ENCODE measurements at places on chromosomes 7 and 10. TPM values are rescaled to one million over a fixed set of nuclear protein-coding genes. Genes with fewer than 3 reads are reported as not detected.

DNA sequence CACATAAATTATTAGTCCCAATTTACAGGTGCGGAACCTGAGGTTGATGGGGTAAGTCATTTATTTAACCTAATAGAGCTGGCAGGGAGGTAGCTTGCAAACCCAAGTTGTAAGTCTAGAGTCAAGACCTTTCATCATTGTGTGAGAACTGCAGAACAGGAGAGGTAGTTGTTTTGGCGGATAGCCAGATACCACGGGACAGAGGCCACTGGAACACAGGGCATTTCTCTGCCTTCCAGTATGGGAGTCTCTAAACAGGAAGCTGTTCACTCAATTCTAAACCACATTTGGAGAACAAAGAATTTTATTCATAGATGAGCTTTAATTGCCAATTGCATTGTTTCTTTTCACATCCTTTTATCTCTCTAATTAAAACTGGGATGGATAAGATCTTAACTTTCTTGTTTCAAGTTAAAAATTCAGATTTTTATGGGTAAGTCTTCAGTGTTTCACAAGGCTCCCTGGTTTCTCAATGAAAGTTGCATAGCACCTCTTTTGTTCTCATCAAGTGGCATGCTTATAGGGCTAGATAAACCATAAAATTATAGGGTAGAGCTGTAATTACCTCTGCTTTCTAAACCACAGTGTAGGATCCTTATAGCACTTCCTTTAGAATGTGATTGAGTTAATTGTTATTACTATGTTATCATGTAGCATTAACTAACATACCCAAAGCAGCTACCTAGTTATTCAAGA, 489.0 kb downstream of the GATA3 start:
- DNase-seq: no peak

DNA sequence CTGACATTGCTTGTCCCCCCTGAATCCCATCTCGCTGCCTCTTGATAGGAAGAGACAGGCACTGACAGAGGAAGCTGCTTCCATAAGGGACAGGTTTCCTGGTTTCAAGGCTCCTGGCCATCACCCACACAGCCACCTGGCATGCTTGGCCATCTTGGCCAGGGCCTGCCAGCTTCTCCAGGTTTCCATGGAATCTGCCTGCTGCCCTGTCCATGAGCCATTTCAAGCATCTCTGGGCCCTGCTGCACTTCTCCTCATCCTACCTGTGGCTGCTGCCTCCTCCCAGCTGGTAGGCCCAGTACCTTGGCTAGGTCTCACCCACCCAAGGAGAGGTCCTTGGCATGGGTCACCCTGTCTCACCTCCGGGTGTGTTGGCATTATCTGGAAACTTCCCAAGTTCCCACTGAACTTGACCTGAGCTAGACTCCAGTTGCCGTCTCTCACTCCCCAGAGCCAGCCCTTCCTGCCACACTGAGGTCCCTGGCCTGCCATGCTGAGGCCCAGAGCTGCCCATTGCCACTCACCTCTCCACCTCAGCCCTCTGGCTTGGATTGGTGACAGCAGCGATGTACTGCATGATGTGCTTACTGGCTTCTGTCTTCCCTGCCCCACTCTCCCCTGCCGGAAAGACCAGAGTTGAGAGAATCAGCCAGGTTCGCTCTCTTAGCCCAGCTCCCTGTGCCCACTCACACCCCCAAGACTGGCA, 2.6 kb downstream of the MYO1G start:
- DNase-seq: no peak

- no peak for DNase-seq
Measured at GRCh38 chr10:97729014-97729413, 7.9 kb upstream of the ZFYVE27 start.

GRCh38 chr7:2019711-2020511, 212.8 kb downstream of the MAD1L1 start:
- DNase-seq: peak; percentile 71

GRCh38 chr10:77417359-77417758, 220.2 kb downstream of the KCNMA1 start:
- no peak for DNase-seq

The TMEM178B gene
- total RNA-seq: 2.2 TPM

The IGF2BP3 gene
- total RNA-seq: 51.3 TPM

- peak; percentile 73 for DNase-seq
Measured at GRCh38 chr7:22860784-22861482, 38.3 kb upstream of the TOMM7 start.

GRCh38 chr7:141416650-141417270, 134.4 kb upstream of the AGK start:
- DNase-seq: no peak

The MBL2 gene
- total RNA-seq: 1.2 TPM

- no peak for DNase-seq
Measured at GRCh38 chr7:1160670-1161021, 650 bp upstream of the ZFAND2A start.

DNA sequence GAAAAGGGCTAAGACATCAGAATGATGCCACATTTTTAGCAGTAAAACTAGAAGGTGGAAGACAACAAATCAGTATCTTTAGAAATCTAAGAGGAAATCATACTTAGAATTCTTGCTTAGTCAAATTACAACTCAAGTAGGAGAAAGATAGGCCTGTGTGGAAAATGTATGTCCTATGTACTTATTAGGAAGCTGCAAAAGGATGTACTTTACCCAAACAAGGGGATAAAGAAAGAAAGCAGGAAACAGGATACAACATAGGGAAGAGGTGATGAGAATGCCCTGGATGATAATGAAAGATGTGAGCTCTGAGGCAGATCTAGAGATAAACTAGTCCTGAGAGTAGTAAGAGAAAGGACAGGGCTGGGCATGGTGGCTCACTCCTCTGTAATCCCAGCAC, 54.9 kb downstream of the RNLS start:
- no peak for DNase-seq

DNA sequence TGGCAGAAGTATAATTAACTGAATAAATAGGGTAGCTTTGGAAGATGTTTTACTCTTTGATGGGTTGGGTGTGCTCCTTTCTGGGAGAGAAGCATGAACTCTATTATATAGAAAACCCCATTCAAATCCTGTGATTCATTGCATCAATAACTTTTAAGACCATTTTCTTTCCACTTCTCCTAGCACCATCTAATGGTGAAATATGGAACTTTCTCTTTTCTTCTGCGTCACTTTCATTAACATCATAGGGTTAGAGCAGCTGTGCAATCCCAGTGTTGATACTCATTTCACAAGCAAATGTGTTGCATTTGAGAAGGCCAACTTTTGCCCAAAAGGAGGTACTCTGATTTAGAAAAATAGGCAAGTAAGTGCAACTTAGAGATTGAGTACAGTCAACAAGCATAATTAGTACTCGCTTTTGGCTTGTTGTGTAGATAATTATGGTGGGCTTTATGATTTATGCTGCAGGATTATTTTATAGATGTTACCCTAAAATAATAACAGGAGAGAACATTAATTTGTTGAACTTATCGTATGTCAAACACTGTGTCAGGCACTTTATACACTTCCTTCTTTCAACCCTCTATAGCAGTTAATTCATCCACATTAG, 92.9 kb downstream of the CPED1 start:
- DNase-seq: peak; percentile 82

GRCh38 chr7:134465491-134465890, 6.6 kb upstream of the AKR1B1 start:
- no peak for DNase-seq

DNA sequence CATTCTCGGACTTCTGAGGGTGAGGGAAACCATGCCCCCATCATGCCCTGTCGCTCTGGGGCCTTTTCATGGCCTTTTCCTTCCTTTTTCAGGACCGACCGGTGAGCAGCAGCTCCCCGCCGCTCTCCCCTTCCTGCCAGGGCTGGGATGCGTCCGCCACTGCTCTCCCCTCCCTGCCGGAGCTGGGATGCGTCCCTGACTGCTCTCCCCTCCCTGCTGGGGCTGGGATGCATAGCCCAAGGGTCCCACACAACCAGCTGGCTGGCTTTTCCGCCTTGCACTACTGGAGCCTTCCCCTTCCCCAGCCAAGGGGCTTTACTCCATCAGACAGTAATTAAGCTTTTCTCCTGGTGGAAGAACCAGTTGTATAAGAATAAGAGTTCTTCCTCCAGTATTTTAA, 129.7 kb upstream of the COBL start:
- DNase-seq: no peak

DNA sequence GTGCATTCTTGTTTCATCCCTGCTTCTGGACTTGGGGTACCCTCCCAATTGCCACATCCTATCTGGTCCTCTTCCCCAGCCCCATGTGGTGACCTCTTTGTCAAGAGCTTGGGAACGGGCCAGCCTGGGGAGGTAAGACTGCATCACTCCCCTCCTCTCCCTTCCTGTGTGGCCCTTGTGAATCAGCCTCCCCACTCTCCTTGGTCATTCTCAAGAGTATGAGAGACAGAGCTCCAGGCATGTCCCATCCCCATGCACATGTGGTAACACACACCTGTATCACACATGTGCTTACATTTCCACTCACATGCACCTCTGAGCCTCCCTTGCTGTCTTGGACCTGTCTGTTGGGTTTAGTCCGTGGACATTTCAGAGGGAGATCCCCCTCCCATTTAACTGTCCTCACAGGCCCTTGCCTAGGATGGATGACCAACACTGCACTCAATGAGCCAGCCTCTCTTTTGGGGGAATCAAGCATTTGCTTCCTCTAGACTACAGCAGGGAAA, 2.6 kb downstream of the MRPL43 start:
- no peak for DNase-seq

DNA sequence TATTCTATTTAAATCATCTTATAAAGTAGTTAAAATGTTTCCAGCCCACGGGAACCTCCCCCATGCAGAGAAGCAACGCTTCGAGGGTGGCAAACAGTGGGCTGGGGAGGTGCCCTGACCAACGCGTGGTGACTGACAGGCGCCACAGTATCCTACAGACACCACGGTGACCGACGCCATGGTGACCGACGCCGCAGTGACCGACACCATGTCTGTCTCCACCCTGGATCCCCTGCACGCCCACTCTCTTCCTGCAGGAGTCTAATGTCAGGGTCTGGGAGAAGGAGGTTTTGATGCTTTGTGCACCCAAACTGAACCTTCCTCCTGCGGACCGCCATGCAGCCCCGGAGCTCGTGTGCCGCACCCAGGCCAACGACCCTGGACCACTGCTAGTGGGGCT, 464.4 kb downstream of the PTPRN2 start:
- no peak for DNase-seq

- no peak for DNase-seq
Measured at GRCh38 chr10:104038537-104038936, 47.1 kb downstream of the COL17A1 start.

GRCh38 chr7:50069613-50070012, 23.4 kb downstream of the ZPBP start:
- peak; percentile 12 for DNase-seq

The CAV2 gene
- 209 TPM for total RNA-seq

GRCh38 chr10:3428826-3429225, 256.2 kb upstream of the PITRM1 start:
- no peak for DNase-seq

DNA sequence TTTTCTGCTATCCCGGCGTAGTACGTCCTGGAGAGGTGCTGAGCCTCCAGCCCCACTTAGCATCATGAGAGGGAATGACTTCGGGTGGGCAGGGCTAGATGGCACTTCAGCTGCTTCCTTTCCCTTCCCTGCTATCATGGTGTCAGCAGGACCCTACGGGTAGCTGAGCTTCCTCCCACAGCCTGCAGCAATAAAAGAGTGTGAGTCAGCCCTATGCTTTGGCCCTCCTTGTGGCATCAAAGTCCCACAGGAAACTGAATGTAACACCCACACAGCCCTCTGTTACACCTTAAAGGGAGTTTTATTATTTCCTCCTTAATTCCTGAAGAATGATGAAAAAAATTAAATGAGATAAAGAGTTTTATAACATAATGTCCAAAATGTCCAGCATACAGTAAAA, 458.1 kb downstream of the RPS24 start:
- DNase-seq: no peak

DNA sequence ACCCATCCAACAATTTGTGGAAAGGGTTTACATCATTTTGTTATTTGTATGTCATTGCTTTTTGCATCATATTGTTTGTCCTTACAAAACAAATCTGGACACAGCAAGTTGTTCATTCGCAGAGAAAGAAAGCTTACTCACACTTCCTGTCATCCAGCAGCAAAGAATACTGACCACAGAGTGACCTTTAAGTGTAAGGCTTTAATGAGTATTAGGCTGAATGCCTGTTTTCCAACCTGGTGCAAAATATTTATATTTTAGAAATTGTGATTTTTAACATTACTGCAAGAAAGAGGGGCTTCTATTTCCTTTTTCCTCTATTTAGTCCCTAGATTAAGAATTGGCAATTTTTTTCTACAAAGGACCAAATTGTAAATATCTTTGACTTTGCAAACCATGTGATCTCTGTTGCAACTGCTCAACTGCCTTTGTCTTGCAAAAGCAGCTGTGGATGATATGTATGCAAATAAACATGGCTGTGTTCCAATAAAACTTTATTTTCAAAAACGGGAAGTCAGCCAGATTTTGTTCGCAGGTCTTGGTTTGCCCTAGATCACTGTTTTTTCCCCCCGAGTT, 27.8 kb upstream of the ITGB1 start:
- DNase-seq: no peak

The FOXI2 gene
- not detected for total RNA-seq

The SORBS1 gene
- 426 TPM for total RNA-seq

DNA sequence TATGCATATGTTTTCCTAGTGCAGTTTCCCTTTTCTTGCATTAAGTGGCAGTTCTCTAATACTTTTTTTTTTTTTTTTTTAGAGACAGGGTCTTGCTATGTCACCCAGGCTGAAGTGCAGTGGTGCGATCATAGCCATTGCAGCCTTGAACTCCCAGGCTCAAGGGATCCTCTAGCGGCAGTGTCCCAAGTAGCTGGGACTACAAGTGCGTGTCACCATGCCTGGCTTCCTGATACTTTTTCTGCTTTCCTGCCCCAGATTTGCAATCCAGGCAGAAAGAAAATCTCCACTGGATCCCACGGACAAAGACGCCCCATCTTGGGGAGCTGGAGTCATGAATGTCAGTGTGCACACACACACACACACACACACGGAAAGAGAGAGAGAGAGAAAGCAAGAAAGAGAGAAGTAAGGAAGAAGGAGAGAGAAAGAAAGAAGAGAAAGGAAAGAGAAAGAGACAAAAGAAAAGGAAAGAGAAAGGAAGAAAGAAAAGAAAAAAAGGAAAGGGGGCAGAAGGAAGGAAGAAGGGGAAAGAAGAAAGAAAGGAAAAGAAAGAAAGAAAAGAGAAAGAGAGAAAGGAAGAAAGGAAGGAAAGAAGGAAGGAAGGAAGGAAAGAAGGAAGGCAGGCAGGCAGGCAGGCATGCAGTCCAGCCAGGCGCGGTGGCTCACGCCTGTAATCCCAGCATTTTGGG, 37.5 kb upstream of the OCM2 start:
- no peak for DNase-seq

DNA sequence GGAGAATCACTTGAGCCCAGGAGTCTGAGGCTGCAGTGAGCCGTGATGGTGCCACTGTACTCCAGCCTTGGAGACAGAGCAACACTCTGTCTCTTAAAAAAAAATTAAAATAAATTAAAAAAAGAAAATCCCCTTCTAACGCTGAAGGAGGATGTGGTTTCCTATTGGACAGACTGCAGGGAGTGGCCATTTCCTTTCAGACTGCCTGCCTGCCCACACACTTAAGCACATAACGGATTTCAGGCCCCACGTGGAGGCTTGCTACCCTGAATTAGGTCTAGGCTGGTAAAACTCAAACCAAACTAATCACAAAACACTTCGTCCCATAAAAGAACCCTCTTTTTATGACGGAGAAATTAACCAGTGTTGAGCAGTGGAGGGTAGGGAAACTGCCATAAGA, 34.0 kb downstream of the GATA3 start:
- DNase-seq: no peak

All from umbilical cord (tissue), 2 donors.